ENCODE measurements at places on chromosomes 6 and 20.

- no peak for DNase-seq
Observed at GRCh38 chr6:21679761-21680265, 86.3 kb downstream of the SOX4 start.

- no peak for DNase-seq
Observed at GRCh38 chr6:36547646-36548400, 544 bp upstream of the STK38 start.

DNA sequence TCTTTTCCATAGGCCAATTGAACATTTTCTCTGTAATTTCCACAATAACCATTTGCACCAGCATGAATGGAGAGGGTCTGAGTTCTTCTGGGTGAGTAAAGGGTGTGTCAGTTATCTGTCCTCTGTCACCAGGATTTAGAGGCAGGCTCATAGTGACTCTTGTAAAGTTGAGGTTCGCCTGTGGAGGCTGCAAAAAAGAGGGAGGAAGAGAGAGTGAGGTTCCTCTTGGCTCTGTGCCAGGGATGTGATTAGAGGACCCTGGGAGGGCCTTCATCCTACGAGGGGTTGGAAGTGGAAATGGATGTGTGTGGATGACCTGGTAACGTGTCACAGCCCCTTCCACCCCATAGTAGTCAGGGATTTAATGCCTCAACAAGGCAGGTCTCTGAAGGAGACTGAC is 242.0 kb downstream of the ESR1 start:
- DNase-seq, result no peak

DNA sequence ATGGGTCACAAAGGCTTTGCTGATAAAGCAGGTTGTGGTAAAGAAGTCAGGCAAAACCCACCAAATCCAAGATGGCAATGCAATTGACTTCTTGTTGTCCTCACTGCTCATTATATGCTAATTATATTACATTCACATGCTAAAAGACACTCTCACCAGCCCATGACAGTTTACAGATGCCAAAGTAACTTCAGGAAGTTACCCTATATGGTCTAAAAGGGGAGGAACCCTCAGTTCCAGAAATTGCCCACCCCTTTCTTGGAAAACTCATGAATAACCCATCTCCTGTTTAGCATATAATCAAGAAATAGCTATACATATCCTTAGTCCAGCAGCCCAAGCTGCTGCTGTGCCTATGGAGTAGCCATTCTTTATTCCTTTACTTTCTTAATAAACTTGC is 501.1 kb downstream of the MEI4 start:
- DNase-seq, result no peak

GRCh38 chr20:19583532-19584175 is 174.4 kb upstream of the RIN2 start:
- DNase-seq, result no peak

DNA sequence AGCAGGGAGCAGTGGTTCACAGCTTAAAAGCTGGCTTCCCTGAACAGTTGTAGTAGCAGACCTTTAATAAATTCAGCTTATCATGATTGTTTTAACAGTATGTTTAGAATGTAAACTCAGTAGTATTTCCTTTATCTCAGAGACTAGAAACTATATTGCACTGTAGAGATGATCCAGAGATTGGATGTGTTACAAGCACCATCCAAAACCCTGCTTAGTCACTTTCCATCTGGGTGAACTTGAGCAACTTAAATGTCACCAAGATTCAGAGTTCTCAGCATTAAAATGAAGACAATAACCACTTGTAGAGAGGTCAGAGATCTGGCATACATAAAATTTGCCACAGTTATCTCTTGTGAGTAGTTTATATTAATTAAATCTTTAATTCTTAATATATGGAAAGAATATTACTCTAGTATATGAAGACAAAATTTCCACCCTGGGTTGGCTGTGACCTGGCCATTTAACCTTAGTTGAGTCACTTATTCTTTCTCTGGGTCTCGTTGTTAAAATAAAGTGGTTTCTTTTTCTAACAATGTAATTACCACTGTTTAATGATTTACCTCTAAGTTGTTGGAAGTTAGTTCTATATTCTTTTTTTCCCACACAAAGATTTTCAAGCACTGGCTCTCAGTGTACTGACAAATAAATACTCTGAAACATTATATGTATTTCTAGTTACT is 239.2 kb upstream of the FKBP1C start:
- no peak for DNase-seq

DNA sequence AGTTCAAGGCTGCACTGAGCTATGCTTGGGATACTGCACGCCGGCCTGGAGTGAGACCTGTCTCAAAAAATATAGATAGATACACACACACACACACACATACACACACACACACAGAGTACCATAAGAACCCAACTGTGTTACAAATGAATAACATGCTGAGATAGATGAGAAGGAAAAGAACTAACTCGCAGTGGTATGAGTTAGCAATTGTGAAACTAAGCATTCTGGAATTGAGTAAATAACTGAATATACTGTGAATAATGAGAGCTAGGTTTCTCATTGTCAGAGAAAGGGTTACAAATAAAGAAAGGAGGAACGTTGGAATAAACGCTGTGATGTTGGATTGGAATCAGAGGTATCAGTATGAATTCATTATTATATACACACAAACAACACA is 14.6 kb upstream of the FAXC start:
- DNase-seq, result no peak

DNA sequence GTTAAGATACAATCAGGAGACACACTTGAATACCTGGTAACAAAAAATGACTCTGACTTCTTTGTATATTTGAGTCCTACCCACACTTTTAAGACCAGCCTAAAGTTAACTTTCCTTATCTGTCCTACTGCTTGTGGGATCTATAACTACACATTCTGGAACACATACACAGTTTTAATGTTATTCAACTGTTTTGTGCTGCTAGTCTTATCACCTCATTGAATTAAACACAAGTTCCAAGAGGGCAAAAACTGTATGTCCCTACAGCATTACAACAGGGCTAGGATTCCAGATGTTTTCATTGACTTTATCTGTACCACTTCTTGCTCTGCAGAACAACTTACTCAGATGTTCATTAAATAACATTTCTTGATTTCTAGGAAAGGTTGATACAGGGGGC is 2.8 kb downstream of the HMGN3 start:
- no peak for DNase-seq

- DNase-seq, result no peak
Observed at GRCh38 chr6:1589208-1589607, 20.5 kb upstream of the FOXC1 start.

DNA sequence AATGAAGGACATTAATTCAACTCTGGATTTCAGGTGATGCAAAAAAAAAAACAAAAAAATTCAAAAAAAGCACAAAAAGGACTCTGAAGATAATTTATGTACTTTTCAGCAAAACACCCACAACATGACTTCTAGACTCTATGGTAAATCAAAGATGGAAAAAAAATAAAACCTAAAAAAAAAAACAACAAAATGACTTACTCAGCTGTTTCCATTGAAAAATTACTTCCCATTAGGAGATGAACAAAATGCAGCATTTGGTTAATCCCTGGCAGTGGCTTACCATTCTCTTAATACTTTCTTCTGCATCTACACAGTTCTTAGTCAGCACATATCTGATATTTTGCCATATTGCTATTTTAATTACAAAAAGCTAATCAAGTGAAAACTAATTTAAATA is 572.6 kb downstream of the PRKN start:
- DNase-seq, result no peak

- no peak for DNase-seq
Observed at GRCh38 chr6:73768558-73768957, 72.6 kb downstream of the CD109 start.

DNA sequence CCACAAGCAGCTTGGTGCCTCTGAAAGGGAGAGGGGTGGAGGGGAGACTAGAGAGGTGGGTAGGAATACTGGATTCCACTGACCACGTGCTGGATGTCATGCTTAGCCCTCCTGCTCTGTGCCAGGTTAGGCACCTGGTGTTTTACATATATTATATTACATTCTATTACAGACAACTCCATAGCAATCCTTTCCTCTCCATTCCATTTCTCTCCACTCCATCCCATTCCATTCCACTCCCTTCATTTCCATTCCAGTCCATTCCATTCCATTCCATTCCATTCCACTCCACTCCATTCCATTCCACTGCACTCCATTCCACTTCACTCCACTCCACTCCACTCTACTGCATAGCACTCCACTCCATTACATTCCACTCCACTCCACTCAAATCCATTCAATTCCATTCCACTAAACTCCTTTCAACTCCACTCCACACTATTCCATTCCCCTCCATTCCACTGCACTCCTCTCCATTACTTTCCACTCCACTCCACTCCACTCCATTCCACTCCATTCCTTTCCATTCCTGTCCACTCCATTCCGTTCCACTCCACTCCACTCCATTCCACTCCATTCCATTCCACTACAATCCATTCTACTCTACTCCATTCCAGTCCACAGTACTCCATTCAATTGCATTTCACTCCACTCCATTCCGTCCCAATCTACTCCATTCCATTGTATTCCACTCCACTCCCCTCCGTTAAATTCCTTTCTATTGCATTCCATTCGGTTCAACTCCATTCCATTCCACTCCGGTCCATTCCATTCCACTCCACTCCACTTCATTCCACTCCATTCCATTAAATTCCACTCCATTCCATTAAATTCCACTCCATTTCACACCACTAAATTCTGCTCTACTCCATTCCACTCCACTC is 27.2 kb upstream of the DEFB125 start:
- no peak for DNase-seq

GRCh38 chr6:45803071-45803470 is 212.6 kb downstream of the CLIC5 start:
- DNase-seq, result no peak

GRCh38 chr6:43668151-43669028 is 19.2 kb downstream of the MRPS18A start:
- no peak for DNase-seq

DNA sequence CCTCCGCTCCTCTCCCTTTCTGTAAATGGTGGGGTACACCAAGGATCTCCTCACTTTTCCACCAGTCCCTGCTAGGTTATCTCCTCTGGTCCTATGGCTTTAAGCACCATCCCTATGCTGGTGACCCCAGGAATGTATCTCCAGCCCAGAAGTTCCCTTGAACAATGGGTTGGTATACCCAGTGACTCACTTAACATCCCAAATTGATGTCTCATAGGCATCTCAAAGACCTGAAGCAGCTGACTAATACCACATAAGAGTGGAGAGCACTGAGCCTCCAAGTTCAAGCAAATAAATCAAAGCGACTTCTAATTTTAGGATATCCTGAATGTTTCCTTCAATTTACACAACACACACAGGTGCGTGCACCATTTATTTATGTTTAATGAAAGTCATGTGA is 48.3 kb downstream of the ADGRF1 start:
- DNase-seq, result no peak

DNA sequence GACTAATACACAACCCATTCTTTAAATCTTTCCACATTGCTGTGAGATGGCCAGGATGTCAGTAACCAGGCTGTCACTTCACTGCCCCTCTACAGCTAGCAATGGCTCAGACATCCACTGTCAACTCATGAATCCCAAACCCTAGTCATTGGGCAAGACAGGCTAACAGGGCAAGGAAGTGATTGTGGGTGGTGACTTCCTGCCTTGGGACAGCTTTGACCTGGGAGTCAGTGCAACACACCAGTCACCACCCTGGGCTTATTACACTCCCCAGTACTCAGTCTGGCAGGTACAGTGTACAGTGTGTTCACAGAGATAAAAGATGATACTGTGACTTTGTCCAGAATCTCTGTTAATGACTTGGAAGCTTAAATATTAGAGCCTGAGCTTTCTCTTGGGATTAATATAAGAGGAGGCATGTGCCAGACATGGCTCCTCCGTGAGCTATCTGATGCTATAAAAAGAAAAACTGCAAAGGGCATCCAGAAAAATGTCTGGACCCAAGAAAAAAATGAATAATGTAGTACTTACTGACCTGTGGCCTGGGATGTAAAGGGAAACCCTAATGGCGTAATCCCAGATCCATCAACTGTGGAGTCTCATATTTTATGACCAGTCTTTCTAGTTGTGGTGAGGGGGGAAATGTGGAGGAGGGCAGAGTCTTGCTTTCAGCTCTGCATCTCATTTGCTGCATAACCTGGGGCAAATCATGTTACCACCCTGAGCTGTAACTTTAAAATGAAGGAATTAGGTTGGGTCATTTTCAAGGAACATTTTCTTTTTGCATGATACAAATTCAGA is 244.4 kb downstream of the SLC24A3 start:
- no peak for DNase-seq

DNA sequence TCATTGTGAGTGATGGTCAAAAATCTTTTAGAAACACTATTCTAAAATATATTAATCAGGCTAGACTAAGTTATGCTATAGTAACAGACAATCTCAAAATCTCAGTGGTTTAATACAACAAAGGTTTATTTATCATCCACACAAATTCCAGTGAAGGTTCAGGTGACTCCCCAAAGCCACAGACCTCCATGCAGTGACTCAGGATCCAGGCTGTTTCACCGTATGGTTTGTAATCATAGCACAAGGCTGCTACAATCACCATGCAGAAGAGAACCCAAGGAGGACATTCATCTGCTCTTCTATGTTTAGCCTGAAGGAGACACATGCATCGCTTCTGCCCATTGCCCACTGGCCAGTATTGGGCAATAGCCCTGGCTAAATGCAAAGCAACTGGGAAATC is 46.2 kb downstream of the BFSP1 start:
- no peak for DNase-seq

DNA sequence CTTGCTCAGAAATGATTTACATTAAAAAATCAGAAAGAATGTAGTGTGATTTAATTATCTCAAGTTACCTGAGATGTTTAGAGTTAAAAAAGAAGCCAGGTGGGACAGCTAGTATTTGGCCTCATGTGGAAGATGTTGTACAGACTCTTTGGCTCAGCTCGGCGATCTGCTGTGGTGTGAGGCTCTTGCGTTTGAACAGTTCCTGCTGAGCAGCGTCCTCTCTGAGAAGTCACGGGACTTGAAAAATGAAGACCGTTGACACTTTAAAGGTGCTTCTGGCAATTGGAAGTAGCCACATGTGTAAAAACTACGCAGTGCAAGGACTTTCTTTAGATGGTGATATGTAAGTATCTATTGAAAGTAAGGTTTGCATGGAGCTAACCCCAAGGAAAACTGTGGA is 169.0 kb downstream of the BACH2 start:
- DNase-seq, result no peak

- no peak for DNase-seq
Observed at GRCh38 chr6:116388924-116389323, 18.2 kb downstream of the DSE start.

DNA sequence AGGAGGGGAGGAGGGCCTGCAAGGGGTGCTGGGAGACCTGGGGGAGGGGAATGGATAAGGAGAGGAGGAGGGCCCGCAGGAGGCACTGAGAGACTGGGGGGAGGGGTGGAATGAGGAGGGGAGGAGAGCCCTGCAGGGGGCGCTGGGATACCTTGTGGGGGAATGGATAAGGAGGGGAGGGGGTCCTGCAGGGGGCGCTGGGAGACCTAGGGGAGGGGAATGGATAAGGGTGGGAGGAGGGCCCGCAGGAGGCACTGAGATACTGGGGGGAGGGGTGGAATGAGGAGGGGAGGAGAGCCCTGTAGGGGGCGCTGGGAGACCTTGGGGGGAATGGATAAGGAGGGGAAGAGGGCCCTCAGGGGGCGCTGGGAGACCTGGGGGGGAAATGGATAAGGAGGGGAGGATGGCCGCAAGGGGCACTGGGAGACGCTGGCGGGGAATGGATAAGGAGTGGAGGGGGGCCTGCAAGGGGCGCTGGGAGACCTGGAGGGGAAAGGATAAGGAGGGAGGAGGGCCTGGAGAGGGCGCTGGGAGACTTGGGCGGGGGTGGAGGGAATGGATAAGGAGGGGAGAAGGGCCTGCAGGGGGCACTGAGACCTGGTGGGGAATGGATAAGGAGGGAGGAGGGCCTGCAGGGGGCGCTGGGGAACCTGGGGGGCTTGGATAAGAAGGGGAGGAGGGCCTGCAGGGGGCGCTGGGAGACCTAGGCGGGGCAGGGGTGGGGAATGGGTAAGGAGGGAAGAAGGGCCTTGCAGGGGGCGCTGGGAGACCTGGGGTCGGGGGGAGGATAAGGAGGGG is 1.3 kb upstream of the CTCFL start:
- no peak for DNase-seq
